ACHN (cell line): ENCODE measurements at places on chromosomes 1 and 21.

- DNase-seq: no peak
These were observed 231.9 kb downstream of the TOMM20 start for GRCh38 chr1:234896477-234897389.

DNA sequence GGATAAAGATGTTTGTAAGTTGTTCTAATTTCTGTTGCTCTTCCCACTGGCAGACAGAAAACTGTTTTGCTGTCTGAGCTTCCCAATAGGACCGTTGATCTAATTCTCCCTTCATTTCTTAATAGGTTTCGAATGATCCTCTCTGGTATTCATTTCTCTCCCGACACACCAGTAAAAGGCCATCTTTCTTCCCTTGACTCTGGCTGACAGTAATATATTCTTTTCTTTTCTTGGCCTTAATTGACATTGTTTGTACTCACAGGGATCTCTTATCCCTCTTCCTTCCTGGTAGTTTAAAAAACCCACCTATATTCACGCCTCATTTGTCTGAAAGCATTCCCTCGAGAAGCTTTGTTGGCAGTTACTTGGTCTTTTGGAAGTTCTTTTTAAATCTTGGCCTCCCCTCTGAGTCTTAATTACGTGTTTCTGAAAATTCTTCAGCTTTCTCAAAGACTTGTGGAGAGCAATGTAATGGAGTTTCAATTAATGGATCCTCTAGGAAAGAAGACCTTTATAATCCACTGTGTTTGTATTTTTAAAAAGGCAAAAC lies 40.3 kb downstream of the MAP10 start:
- no peak for DNase-seq

DNA sequence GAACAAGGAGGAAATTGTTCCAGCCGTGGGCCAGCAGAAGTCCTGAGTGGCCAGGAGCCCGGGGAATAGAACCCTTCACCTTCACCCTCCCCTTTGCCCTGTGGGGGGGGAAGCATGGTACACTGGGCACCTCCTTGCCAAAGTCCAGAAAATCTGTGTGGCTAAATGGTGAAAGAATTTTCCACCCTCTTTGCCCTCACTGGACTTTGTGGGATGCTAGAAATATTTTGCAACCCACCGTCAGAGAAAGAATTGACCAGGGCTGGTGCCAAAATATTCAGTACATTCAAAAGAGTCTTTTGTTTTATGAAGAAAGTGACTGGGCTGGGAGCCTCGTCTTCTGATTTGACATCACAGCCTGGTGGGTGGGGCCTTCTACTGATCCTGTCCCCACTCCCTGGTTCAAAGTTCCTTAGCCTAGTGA lies 14.6 kb downstream of the NFASC start:
- DNase-seq: no peak

DNA sequence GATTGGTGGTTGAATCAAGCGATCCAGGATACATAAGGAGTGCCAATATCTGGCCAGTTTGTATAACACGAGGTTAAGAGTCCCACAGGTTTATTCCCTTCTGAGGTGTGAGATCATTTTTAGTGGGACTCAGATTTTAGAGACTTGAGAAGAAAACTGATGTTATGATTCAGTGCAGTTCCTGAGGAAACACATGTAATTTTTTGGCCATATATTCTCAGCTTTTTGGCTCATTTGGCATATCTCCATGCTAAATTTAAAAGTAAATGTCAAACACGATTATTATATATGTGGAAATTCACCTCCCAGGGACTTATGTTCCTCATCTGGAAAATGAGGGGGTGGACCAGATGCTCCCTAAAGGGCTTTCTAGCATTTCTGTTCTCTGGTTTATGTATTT lies 39.2 kb upstream of the SERBP1 start:
- DNase-seq: no peak

DNA sequence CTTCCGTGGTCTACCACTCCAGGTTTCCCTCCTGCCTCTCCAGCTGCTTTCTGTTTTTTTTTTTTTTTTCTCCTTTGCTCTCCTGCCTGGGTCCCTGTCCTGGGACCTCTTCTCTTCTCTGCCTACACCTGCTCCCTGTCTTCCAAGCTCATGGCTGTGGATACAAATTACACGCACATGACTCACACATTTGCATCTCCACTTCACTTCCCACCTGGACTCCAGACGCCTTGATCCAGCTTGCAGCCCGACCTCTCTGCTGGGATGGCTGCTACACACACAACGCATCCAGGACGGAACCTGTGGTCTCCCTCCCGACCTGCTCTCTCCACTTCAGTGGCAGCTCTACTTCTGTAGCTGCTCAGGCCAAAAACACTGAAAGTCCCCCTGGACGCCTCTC lies 44.4 kb upstream of the B3GALT5 start:
- DNase-seq: peak; percentile 2

DNA sequence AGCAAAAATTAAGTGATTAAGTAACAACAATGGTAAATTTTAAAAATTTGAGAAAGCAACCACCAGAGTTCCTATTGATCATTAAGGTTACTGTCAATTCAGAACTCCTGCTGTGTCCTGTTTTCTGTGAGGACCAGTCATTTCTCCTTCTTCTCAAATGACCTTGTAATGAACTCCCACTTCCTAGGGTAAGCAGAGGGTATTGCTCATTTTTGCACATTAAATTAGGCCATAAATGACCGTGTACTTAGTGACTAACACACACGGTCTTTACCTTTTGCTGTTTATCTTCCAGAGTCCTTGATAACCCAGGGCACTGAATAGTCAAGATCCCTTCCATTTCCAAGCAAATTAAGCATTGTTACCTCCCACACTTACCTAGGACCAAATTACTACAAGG lies 227.5 kb upstream of the LYPLAL1 start:
- DNase-seq: no peak

DNA sequence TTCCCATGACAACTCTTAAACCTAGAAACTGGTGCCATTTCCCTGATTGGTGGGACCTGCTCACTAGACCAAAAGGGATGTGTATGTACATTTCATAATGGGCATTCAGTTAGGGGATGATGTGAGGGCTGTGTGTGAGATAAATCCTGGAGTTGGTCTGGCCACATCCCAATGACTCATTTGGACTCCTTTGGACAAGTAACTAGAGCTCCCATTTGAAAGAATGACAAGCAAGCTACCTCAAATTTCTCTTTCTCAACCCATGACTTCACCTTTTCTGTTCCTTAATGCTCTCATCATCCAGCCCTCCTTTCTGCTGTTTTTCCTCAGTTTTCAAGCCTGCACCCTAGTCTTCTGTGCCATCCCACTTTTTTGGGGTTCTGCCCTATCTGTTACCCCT lies 27.9 kb downstream of the EBNA1BP2 start:
- no peak for DNase-seq

- DNase-seq: no peak
These were observed 161.6 kb upstream of the VAMP3 start for GRCh38 chr1:7609311-7609994.

GRCh38 chr1:109821831-109822745 lies 58.4 kb upstream of the EPS8L3 start:
- no peak for DNase-seq

DNA sequence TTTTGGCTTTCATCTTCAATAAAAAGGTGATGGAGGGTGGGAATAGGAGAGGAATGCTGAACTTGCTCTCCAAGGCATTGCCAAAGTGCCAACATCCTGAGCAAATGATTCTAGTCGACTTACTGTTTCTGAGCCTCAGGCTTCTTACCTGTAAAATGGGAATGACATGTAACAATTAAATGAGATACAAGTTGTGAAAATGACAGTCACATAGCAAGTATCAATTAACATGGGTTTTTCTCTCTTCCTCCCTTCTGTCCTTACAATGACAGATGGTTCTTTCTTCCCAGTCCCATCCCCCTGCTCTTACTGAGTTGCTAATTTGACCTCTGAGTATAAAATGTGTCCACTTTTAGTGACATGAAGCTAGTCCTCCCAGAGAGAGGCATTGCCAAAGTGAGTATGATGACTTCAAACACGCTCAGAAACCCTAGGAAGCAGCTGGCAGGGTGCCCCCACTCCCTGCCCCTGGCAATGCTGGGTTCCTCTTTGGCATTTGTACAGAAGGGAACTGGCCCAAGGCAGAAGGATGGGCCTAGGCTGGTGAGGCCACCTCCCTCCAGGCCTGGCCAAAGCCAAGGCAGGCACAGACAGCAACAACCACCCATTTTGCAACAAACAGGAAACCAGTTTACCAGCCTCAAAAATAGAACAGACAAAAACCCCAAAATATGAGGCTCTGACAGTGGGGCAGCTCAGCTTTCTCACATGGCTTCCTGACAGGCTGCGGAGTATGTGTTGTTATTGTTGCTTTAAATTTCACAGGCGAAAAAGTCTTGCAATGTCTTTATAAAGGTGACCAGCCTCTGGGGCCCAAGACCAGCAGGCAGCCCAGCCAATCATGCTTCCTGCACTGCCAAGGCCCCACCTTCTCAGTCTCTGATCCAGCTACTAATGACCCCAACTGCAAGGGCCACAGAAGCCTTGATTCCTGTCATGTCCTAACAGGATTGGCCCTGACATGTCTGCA lies 115.9 kb downstream of the HIVEP3 start:
- DNase-seq: no peak

DNA sequence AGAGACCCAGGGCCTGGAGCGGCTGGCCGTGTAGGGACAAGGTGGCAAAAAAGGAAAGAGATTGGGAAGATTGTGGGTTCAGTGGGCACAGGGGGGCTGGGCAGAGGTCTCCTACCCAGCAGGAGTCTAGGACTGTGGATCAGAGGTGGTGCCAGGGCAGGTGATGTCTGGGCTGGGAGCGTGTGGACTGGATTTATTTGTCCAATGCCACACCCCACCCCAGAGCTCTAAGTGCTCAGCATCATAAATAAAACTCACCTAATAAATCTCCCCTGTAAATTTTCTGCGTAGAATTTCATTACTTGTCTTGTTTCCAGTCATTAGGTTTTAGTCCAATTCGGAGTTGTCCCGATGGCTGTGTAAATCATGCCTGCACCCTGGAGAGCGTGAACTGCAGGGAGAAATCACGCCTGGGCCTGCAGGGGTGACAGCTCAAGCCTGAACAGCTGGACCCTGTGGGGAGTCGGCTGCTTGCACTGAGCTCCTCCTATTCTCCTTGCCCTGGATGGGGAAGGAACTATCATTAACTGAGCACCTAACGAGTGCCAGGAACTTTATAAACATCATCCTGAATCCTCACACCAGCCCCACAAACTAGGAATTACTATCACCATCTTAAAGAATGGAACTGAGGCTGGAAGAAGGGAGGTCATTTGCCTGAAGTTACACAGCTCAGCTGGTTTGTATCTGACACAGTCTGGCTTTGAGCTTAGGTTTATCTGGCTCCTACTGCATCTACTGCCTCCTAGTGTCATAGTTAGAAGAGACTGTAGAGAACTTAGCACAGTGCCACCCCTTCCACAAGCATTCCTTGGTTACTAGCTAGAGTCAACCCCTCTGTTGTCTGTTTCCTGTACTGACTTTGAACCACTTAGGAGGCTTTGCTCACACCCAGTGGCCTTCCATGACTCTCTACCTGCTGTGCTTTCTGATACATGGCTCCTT lies 25.0 kb upstream of the POU3F1 start:
- peak; percentile 43 for DNase-seq

DNA sequence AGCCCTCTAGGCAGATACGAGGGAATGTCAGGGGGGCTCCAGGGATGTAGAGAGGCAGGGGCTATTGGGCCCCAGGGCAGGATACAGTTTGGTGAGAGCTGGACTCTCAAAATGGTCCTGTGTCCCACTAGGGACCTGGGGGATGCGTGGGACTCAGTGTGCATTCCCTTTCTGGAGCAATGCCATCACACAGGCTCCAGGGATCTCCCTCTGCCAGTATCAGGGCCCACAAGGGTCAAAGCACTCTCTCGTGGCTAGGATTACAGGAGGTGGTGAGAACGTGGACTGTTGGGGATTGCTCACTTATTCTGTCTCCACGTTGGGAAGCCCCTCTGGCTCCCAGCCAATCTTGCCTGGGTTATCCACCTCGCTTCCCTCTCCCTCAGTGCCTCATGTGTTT lies 25.8 kb downstream of the KIAA0319L start:
- no peak for DNase-seq

DNA sequence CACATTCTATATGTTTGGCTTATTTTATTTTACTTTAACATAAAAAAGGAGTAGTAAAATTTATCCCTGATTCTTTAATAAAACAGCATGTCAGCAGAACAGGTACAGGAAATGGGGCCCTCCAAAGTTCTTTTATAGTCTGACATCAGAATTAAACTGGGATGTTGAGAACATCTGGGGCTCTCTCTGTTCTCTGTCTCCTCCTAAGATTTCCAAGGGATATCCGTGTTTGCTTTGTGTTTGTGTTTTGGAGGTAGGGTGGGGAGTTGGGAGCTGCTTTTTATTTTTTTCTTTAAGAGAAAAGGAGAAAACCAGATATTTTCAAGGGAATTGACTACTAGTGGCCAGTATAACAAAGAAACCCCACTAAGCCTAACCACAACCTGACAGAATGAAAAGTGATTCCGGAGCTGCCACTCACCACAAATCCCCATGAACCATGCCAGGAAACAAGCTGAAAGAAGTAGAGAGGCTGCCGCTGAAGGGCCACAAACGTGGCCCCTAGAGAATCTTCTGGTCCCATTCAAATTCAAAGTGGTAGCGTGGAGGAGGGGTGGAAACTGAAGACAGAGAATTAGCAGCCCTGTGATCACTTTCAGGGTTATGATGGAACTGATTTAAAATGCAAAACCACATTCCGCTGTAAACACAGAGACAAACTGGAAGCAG lies 369.6 kb upstream of the ADGRL2 start:
- DNase-seq: no peak

DNA sequence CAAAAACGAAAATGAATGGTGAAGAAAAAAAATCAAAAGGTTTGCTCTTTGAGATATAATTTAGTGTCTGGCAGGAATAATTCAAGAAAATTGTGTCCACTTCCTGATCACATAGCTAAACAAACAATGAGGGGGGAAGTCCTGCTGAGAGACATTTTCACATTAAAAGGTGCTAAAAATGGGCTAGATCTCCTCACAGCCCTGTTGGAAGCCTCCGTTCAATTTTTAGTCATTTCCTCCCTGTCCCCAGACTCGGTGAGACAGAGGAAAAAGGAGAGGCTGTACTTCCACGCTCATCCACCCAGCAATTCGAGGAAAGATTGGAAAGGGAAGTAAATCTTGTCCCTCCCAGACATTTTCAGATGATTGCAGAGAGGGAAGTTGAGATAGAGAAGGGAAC lies 103.7 kb downstream of the BARHL2 start:
- DNase-seq: no peak

GRCh38 chr1:222546548-222547259 lies 1.2 kb downstream of the HHIPL2 start:
- peak; percentile 58 for DNase-seq

- no peak for DNase-seq
These were observed 195.4 kb downstream of the LMX1A start for GRCh38 chr1:165161130-165161529.

DNA sequence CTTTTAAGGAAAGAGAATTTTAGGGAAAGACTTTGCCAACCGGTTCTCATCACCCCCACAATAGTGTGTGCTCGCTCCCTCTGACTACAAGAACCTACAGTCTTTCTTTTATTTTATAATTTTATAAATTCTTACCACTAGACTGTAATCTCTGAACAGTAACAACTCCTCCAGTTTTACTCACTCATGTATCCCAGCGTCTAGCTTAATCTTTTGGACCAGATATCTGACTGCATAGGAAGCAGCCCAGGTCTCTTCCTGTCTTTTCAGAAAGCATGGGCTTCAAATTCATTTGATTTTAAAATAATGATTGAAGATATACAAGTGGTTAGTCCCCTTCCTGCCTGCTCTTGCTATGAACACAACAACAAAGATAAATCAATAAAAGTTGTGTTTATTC lies 19.0 kb upstream of the DUSP10 start:
- no peak for DNase-seq

GRCh38 chr1:1360506-1361169 lies 2.3 kb upstream of the MXRA8 start:
- DNase-seq: peak; percentile 93
